Right atrium auricular region (tissue), 2 donors: ENCODE measurements at places on chromosomes 2 and 18. TPM values are rescaled to one million over a fixed set of nuclear protein-coding genes. Genes with fewer than 3 reads are reported as not detected.

C2orf78 gene
- total RNA-seq = not detected

DNA sequence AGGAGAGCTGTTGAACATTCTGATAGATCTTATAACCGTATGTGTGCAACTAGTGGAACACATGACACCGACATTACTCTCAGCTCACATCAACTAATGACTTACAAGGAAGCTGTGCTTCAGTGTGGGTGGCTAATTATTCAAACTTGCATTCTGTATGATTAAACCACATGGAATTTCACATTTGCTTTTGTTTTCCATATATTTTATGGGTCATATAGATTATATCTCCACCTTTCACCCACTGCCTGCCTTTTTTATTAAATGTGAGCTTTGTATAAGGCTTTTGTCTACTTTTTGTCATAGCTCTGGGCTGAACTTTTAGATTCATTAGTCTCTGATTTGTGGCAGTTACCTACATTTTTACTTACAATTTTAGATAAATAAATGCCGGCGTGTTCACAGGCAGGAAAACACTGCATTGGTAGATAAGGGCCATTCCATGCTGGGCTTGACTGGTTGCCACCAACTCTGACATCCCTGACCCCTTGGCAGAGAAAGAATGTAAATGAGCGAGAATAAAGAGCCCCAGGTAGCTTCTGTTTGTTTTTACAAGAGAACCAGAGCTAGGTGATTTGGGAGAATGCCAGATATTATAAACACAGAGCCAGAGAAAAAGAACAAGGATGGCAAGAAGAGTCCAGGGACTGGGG, 35.7 kb downstream of the LYPD6 start:
- H3K4me1 ChIP-seq = no peaks in the 10 kb centered on the region
- no peak overlapping the region for H3K27ac ChIP-seq
- DNase-seq = no peak
- H3K4me3 ChIP-seq = no peak overlapping the region
- H3K36me3 ChIP-seq = no peaks in the 10 kb centered on the region

MAP3K19 gene
- total RNA-seq = not detected

- H3K27ac ChIP-seq = no peak overlapping the region
- no peaks in the 10 kb centered on the region for H3K4me1 ChIP-seq
- no peak overlapping the region for H3K4me3 ChIP-seq
- H3K27me3 ChIP-seq = no peaks in the 10 kb centered on the region
Observed at GRCh38 chr2:42969231-42970150, 177.1 kb upstream of the HAAO start.

SLC14A1 gene
- 23.9 TPM for total RNA-seq

GRCh38 chr2:163455815-163456214, 280.0 kb downstream of the FIGN start:
- no peak overlapping the region for H3K27ac ChIP-seq
- no peak overlapping the region for H3K4me3 ChIP-seq
- no peak for DNase-seq
- H3K27me3 ChIP-seq = no peaks in the 10 kb centered on the region

GRCh38 chr2:63681896-63682295, 93.1 kb downstream of the MDH1 start:
- no peaks in the 10 kb centered on the region for H3K36me3 ChIP-seq
- no peaks in the 10 kb centered on the region for H3K27me3 ChIP-seq
- no peak for DNase-seq
- no peak overlapping the region for H3K27ac ChIP-seq
- H3K4me1 ChIP-seq = no peaks in the 10 kb centered on the region
